Psoas muscle (tissue), 8 donors: ENCODE measurements at places on chromosomes 2 and 18. TPM values are rescaled to one million over a fixed set of nuclear protein-coding genes. Genes with fewer than 3 reads are reported as not detected.

AQP4 gene
- polyA plus RNA-seq, result 5.3 TPM

DNA sequence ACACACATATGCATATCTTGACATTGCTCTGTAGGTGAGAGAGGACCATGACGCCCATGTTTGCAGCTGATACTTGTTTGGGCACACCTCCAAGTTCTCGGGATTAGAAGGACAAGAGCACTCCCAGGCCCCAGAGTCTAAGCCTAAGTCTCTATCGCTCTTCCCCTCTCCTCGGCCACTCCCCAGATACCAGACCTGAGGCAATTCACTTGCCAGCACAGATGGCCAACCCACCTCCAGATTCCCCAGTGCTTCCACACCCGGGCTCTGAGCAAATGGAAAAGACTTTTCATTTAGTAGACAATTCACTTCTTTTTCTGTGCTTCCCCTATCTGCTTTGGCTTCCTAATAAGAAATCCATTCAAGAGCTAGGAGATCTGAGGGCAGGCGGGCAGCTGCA is 32.9 kb downstream of the EHD3 start:
- DNase-seq, result no peak
- H3K27me3 ChIP-seq, result no peaks in the 10 kb centered on the region
- no peak overlapping the region for H3K27ac ChIP-seq
- no peaks in the 10 kb centered on the region for H3K4me1 ChIP-seq
- no peaks in the 10 kb centered on the region for H3K36me3 ChIP-seq

GRCh38 chr2:71550801-71551630 is 97.7 kb downstream of the DYSF start:
- no peaks in the 10 kb centered on the region for H3K4me1 ChIP-seq
- H3K27me3 ChIP-seq, result no peaks in the 10 kb centered on the region
- H3K27ac ChIP-seq, result no peak overlapping the region
- H3K4me3 ChIP-seq, result no peak overlapping the region
- peaks cover 69% of the 10 kb centered on the region for H3K36me3 ChIP-seq

DNA sequence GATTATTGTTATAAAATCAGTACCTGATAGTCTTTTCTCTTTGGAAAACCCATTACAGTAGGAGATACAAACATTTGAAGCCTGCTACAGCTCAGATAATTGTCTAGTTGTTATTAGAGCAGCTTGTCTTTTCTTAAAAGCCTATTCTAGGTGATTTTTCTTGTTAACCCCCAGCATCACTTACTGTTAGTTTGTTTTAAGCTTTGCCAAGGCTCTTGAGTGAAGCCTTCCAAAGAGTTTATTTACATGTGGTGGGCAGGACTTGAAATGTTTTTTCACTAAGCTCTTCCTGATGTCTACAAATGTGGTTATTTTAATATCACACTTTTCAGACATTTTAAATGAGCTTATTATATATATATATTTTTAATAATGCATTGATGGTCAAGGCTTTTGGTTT is 791.3 kb downstream of the PLCL1 start:
- H3K27me3 ChIP-seq, result no peaks in the 10 kb centered on the region
- no peaks in the 10 kb centered on the region for H3K36me3 ChIP-seq
- no peak for DNase-seq
- no peak overlapping the region for H3K27ac ChIP-seq
- no peaks in the 10 kb centered on the region for H3K4me1 ChIP-seq

GRCh38 chr2:68320118-68320641 is 431 bp upstream of the CNRIP1 start:
- no peaks in the 10 kb centered on the region for H3K36me3 ChIP-seq
- no peak for DNase-seq
- H3K4me1 ChIP-seq, result peaks cover 14% of the 10 kb centered on the region
- peak overlapping the region; percentile 83 for H3K27ac ChIP-seq

- H3K4me1 ChIP-seq, result peaks cover 15% of the 10 kb centered on the region
- no peaks in the 10 kb centered on the region for H3K27me3 ChIP-seq
- no peak overlapping the region for H3K27ac ChIP-seq
- peaks cover 15% of the 10 kb centered on the region for H3K36me3 ChIP-seq
These were observed 77.8 kb downstream of the CTIF start for GRCh38 chr18:48616484-48617255.

DNA sequence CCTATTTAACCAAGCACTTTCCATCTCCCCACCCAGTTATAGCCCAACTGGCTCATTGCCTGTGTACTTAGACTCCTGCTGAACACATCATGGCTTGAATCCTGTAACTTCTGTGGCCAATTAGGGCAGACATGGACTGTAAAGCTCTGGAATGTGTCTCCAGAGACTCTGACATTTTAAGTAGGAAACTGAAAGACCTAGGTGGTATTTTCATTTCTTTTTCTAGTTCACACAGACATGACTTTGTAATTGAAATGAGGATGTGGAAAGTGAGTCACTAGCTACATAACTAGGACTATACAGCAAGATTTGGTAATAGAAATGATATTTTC is 12.2 kb downstream of the DOK1 start:
- peaks cover 4% of the 10 kb centered on the region for H3K27me3 ChIP-seq
- DNase-seq, result no peak
- H3K4me3 ChIP-seq, result no peak overlapping the region
- no peaks in the 10 kb centered on the region for H3K36me3 ChIP-seq
- no peaks in the 10 kb centered on the region for H3K4me1 ChIP-seq
- H3K27ac ChIP-seq, result no peak overlapping the region

GRCh38 chr2:241769819-241770184 is 6.8 kb upstream of the GAL3ST2 start:
- peaks cover 4% of the 10 kb centered on the region for H3K27me3 ChIP-seq
- H3K36me3 ChIP-seq, result no peaks in the 10 kb centered on the region
- peaks cover 10% of the 10 kb centered on the region for H3K4me1 ChIP-seq
- no peak for DNase-seq
- H3K4me3 ChIP-seq, result no peak overlapping the region

DNA sequence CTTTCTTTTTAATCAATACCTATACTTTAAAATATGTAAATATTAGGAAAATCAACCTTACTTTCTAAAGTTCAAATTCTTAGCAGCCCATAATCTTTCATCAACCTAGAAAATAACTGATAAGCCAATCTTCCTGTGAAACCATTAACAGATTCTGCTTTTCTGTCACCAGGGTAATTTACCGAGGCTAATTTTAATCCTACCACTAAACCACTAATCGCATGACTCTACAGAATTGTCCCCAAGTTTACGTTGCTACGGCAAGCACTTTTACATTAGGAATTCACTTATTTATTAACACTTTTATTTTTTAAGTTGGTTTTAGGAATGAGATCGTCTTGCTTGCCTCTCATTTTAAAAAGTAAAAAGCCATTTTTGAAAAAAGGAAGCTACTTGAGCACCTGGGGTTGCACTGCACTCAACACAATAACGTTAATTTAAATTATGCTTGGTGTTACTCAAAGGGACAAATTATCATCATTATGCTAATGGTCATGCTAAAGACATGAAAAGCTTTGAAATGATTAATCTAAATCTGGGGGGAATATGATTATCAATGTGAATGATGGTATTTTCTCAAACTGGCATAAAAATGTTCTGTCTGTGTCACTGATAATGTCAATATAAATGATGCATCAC is 10.2 kb downstream of the ZNF516 start:
- no peaks in the 10 kb centered on the region for H3K36me3 ChIP-seq
- H3K27me3 ChIP-seq, result no peaks in the 10 kb centered on the region
- H3K27ac ChIP-seq, result no peak overlapping the region
- no peak for DNase-seq
- H3K4me1 ChIP-seq, result peaks cover 36% of the 10 kb centered on the region
- H3K4me3 ChIP-seq, result no peak overlapping the region

- H3K27ac ChIP-seq, result no peak overlapping the region
- DNase-seq, result peak; percentile 77
- H3K4me1 ChIP-seq, result peaks cover 3% of the 10 kb centered on the region
- H3K4me3 ChIP-seq, result no peak overlapping the region
- H3K36me3 ChIP-seq, result peaks cover 24% of the 10 kb centered on the region
These were observed 17.0 kb upstream of the NFATC1 start for GRCh38 chr18:79378536-79379250.

- H3K27me3 ChIP-seq, result no peaks in the 10 kb centered on the region
- H3K27ac ChIP-seq, result no peak overlapping the region
- H3K36me3 ChIP-seq, result no peaks in the 10 kb centered on the region
- no peak for DNase-seq
- H3K4me3 ChIP-seq, result no peak overlapping the region
- H3K4me1 ChIP-seq, result no peaks in the 10 kb centered on the region
These were observed 852.5 kb downstream of the GALR1 start for GRCh38 chr18:78102135-78102534.

GRCh38 chr18:51072586-51073313 is 42.7 kb downstream of the SMAD4 start:
- no peak for DNase-seq
- no peaks in the 10 kb centered on the region for H3K27me3 ChIP-seq
- no peak overlapping the region for H3K27ac ChIP-seq
- H3K4me3 ChIP-seq, result no peak overlapping the region
- peaks cover 43% of the 10 kb centered on the region for H3K36me3 ChIP-seq

DNA sequence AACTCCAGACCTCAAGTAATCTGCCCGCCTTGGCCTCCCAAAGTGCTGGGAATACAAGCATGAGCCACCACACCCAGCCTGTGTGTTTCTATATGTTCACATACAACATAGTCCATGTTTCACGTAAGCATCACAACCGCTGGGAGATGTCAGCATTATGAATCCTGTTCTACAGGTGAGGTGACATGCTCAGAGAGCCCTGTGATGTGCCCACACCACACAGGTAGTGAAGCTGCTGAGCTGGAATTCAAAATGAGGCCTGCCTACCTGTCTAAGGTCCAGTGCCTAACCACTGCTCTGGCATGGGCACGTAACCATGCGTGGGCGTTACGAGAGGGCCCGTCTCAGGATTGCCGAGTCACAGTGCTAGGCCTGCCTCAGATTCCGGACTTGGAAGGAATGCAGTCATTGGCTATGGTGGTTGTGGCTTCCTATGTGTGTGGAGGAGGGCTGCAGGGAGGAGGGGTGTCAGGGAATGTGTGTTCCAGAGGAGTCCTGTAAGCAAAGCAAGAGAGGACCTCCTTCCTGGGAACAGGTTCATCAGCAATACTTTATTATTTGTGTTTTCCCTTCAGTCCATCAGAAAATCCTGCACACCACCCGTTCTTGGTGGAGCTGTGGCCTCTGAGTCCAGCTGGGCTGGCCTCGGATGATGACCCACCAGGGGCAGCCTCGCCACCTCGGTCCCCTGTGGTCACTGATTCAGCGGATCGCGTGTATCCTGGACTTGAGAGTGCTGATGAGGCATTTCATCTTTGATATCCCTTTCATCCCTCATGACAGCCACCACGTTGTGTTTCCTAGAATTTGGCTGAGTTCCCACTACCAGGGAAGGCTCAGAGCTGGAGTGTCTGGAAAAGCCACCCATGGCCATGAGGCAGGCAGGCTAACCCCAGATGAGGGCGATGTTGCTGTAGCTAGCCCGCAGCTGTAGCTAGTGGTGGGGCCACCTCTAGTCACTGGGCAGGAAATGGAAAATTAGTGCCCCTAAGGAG is 31.1 kb downstream of the HK2 start:
- H3K4me1 ChIP-seq, result peaks cover 57% of the 10 kb centered on the region
- DNase-seq, result peak; percentile 37
- no peaks in the 10 kb centered on the region for H3K36me3 ChIP-seq
- H3K4me3 ChIP-seq, result no peak overlapping the region
- no peaks in the 10 kb centered on the region for H3K27me3 ChIP-seq

NOL4 gene
- not detected for polyA plus RNA-seq

DNA sequence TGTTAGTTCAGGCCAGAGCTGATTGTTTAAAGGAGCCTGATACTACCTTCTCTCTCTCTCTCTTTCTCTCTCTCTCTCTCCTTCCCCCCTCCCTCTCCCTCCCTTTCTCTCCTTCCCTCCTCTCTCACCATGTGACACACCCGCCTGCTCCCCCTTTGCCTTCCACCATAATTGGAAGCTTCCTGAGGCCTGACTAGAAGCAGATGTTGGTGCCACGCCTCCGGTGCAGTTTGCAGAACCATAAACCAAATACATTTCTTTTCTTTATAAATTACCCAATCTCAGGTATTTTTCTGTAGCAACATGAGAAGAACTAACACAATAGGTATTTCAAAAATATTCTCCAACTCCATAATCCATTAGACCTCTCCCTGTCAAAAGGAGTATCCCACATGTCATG is 62.4 kb downstream of the ANKRD62 start:
- no peak overlapping the region for H3K4me3 ChIP-seq
- no peaks in the 10 kb centered on the region for H3K27me3 ChIP-seq
- no peak for DNase-seq
- H3K4me1 ChIP-seq, result peaks cover 8% of the 10 kb centered on the region

GRCh38 chr2:10236571-10237391 is 65.9 kb upstream of the HPCAL1 start:
- H3K4me3 ChIP-seq, result no peak overlapping the region
- DNase-seq, result peak; percentile 28

KANSL3 gene
- 25.9 TPM for polyA plus RNA-seq

- no peak overlapping the region for H3K4me3 ChIP-seq
- no peaks in the 10 kb centered on the region for H3K36me3 ChIP-seq
- DNase-seq, result no peak
- no peaks in the 10 kb centered on the region for H3K4me1 ChIP-seq
- H3K27ac ChIP-seq, result no peak overlapping the region
- no peaks in the 10 kb centered on the region for H3K27me3 ChIP-seq
These were observed 55.4 kb upstream of the COL5A2 start for GRCh38 chr2:189234991-189235390.

MEP1B gene
- polyA plus RNA-seq, result 0.16 TPM

- no peak overlapping the region for H3K27ac ChIP-seq
- H3K4me3 ChIP-seq, result no peak overlapping the region
- H3K4me1 ChIP-seq, result peaks cover 25% of the 10 kb centered on the region
- DNase-seq, result no peak
These were observed 190.2 kb downstream of the IKZF2 start for GRCh38 chr2:212961255-212961654.

COX7A2L gene
- polyA plus RNA-seq, result 176 TPM

GRCh38 chr18:63145851-63146555 is 173.6 kb downstream of the BCL2 start:
- H3K4me3 ChIP-seq, result peak overlapping the region; percentile 19
- no peak overlapping the region for H3K27ac ChIP-seq
- no peaks in the 10 kb centered on the region for H3K27me3 ChIP-seq
- no peak for DNase-seq
- no peaks in the 10 kb centered on the region for H3K36me3 ChIP-seq

DNA sequence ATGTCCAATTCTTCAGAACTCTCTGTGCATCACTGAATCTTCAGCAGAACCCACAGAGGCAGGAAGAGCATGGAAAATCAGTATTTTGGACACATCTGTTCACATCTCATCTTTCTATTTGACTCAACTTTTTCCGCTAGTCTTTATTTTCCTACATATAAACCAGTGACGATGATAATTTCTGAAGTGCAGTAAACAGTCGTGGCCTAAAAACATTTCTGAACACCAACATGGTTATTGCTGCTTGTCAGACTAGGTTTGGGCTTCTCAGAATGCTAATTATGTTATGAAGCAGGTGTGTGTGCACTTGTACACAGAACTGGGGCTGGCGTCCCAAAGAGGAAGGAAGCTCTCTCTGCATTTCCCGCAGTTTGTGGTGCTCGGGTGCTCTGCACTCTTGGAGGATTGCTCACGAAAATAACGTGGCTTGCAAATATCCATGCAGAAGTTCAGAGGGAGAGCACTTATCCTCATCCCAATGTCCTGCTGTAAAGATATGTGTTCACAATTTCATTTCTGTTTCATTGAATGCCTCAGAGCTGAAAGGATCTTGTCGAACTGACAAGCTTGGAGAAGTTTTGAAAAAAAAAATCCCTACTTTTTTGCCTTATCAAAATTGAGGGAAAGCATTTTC is 50.8 kb downstream of the EDAR start:
- peaks cover 3% of the 10 kb centered on the region for H3K4me1 ChIP-seq
- H3K27ac ChIP-seq, result no peak overlapping the region
- H3K4me3 ChIP-seq, result no peak overlapping the region
- DNase-seq, result no peak
- no peaks in the 10 kb centered on the region for H3K36me3 ChIP-seq
- H3K27me3 ChIP-seq, result no peaks in the 10 kb centered on the region

GRCh38 chr2:84850471-84850870 is 30.4 kb downstream of the TRABD2A start:
- no peak for DNase-seq
- no peak overlapping the region for H3K27ac ChIP-seq
- H3K27me3 ChIP-seq, result no peaks in the 10 kb centered on the region
- H3K4me1 ChIP-seq, result no peaks in the 10 kb centered on the region
- H3K36me3 ChIP-seq, result no peaks in the 10 kb centered on the region
